ENCODE measurements at places on chromosomes 13 and 19.

GRCh38 chr19:5225486-5226345 is 114.9 kb downstream of the PTPRS start:
- DNase-seq: no peak

DNA sequence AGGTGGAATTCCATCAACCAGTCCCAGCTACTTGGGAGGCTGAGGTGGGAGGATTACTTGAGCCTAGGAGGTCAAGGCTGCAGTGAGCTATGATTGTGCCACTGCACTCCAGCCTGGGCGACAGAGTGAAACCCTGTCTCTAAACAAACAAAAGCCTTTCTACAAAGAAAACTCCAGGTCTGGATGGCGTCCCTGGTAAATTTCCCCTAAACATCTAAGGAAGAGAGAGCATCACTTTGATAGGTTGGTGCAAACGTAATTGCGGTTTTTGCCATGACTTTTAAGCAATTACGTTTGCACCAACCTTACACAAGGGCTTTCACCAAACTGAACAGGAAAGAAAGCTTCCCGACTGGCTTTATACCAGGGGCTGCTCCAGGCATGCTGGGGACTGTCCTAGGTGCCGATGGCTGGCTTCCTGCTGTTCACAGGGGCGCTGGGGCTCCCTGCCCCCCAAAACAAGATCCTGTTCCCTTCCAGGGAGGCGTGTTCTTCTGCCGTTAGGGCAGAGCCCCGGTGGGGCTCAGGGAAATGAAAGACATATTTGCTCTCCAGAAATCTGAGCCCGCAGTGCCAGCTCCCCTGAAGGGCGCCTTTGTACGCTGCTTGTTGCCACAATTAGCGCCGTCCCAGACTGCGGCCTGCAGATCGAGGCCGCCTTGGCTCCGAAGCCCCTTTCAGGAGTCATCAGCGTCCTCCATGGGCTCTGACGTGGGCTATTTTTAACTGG is 38.7 kb upstream of the KLF2 start:
- DNase-seq: no peak

DNA sequence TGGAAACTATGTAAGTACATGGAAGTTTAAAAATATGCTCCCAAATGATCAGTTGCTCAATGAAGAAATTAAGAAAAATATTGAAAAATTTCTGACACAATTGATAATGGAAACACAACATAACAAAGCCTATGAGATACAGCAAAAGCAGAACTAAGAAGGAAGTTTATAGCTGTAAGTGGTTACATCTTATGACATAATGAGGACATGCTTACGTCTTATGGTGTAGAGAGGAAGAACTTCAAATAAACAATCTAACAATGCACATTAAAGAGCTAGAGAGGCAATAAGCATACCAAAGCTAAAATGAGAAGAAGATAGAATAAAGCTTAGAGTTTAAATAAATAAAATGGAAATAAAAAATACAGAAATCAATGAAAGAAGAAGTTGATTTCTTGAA is 50.0 kb upstream of the CEACAM21 start:
- no peak for DNase-seq

- no peak for DNase-seq
Measured at GRCh38 chr19:41882568-41883462, at the start of gene ARHGEF1. Gene ARHGEF1 (plus strand): TSS chr19:41883184. CDS start chr19:41888083, 4,899 bp downstream.

DNA sequence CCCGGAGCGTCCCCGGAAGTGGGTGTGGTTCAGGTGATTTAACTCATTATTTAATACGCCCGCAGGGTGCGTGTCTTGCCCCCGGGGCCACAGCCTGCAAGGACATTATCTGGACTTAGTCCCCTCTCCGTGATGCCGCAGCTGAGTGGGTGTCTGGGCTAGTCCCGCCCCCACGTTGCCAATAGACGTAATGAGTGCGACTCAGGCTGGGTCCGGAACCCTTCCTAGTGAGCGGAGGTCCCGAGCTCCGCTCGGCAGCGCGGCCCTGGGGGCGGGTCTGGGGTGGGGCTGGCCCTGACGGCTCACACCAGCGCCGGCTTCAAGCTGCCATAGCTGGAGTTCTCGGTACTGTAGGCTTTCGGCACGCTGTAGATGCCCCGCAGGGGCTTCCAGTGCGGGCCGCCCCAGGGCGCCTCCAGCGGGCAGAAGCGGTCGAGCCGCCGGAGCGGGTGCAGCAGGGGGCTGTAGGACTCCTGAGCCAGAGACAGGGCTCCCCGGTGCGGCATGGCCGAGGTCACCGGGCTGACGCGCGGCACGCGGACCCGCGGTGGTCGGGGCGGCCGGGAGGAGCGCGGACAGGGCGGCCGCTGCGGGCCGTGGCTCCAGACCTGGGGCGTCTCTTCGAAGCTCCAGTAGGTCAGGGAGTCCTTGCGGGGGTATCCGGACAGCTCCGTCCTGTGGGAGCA is 918 bp upstream of the LHB start:
- DNase-seq: no peak

DNA sequence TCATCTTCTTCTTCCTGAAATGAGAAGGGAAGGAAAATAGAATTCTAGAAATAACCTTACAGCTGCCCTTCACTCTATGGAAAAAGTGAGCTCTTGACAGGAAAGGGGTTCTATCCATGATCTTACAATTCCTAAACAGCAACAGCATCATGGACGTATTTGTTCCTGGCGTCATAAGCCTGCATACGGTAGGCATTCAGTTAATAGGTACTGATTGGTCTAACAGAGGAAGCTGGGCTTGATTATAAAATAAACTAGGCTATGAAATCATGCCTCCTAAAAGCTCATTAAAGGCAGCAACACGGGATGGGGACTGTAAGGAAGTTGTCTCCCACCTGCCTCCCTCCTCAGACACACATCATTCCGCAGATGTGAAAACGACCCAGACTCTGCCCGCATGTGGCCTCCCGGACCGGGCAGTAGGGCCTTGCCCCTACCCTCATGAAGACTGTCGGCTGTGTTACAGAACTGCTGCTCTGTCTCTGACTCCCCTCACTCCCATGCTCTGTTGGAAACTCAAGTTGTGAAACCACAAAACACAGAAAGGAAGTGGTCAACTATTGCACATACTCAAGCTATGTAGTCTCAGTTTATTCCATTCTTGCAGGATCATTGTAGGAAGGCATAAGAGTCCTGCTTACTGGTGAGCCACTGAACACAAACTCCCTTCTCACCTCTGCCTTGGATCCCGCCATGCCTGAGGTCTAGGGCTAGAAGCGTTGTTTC is 129.8 kb downstream of the DLEU7 start:
- DNase-seq: no peak

All from stimulated activated CD4-positive, alpha-beta T cell treated with anti-CD3 and anti-CD28 coated beads, Interleukin-15, amount 100 ng/mL, for 48 hours (primary cell).